ENCODE measurements at places on chromosomes 4 and X.

GRCh38 chr4:175540151-175540550, 271.9 kb downstream of the GPM6A start:
- no peak for DNase-seq

DNA sequence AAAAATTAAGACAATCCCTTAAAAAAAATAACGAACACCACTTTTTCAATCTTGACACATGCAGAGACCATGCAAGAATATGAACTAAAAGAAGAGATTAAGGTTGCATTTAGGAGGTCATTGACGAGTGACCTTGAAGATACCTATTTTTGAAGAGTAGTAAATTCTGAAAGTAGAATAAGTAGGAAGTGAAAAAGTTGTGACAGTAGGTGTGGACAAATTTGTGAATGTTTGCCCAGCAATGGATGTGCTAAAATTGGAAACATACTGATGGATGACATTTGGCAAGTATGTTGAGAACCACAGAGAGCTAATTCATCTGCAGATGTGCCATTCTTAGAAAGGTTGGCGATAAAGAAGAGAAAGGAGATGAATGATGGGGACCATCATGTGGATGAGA, 213.7 kb upstream of the VCX3A start:
- no peak for DNase-seq

GRCh38 chr4:120658772-120659171, 263.8 kb downstream of the PRDM5 start:
- no peak for DNase-seq

- DNase-seq = no peak
Observed at GRCh38 chrX:18677161-18677869, 5.4 kb upstream of the RS1 start.

DNA sequence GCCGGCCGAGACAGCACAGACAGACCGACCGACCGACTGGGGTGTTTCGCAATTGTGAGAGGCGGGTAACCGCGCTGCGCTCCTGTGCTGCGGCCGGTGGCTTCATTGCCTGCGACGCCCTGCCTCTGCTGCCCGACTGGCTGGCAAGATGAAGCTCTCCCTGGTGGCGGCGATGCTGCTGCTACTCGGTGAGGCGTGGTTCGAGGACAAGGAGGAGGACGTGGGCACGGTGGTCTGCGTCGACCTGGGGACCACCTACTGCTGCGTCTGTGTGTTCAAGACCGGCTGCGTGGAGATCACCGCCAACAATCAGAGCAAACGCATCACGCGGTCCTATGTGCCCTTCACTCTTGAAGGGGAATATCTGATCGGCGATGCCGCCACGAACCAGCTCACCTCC, 565.7 kb upstream of the SMIM31 start:
- DNase-seq = no peak

GRCh38 chrX:107646735-107647134, 18.4 kb downstream of the PRPS1 start:
- DNase-seq = no peak

DNA sequence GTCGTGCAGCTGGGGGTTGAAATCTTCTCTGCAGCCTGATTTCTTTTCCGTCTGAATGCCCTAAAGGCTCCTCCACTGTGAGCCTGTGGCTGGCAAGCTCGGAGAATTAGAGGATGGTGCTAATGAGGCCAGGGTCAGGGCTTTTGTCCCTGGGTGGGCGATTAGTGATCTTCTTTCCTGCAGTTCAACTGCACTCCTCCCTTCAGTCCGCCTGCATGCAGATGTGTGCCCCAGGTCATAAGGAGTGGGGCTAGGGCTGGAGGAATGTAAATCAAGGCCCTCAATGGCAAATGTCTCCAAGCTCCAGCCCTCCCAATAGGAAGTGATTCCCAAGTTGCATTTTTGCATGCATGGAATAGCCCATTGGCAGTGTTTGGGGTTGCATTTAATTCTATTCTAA, 405.0 kb downstream of the AFF2 start:
- no peak for DNase-seq

DNA sequence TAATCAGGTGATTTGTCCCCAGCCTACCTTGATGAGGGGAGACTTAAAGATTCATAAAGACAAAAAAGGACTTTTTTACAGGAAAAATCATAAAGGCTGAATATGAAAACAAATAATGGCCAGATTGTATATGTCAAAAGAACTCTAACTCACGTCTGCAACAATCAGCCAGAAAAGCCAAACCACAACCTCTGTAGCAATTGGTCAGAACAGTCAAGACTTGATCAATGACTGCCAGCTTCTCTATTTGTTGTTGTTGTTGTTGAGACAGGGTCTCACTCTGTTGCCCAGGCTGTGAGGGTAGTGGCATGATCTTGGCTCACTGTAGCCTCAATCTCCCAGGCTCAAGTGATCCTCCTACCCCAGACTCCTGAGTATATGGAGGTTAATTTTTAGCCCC, 35.9 kb upstream of the PPA2 start:
- no peak for DNase-seq

DNA sequence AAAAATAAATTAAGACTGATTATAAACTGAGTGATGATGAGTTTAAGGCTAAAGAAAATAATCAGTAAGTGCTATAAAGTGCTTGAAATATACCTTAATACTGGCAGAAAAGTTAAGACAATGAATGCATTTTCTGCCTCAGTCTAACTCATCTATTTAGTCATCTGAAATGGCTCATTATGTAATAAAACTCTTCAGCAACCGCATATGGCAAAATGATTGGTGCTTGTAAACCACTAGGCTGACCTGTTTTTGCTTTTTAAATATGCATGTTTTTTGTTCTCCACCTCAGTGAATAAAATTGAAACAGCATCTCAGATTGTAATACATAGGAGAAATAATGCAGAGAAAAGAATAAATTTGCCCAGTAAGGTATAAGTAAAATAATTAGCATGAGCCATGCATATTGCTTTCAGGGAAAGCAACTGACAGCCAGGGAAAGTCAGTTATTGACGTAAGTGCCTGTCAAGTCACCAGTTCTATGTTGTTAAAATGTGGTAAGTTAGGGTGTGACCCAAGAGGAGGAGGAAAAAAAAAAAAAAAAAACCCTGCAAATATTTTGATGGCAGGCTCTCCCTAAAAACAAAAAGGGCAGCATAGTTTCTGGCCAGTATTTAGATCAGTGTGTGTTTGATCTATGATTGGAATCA, 167.5 kb downstream of the PALLD start:
- DNase-seq = no peak

DNA sequence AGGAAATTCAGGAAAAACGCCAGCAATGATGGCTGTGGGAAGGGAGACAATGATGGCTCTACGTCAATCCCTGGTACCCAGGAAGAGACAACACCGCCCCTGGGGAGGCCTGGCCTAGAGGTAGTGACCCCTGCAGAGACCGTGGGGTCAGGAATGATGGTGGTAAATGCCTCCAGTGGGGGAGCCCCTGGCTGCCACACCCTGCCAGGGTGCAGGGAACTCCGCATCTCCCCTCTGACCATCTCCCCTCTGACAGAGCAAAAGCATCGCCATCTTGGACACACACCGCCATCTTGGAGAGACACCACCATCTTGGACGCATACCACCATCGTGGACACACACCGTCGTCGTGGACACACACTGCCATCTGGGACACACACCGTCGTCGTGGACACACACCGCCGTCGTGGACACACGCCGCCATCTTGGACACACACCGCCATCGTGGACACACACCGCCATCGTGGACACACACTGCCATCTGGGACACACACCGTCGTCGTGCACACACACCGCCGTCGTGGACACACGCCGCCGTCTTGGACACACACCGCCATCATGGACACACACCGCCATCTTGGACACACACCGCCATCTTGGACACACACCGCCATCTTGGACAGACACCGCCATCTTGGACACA, 9.9 kb downstream of the ASMTL start:
- DNase-seq = no peak

DNA sequence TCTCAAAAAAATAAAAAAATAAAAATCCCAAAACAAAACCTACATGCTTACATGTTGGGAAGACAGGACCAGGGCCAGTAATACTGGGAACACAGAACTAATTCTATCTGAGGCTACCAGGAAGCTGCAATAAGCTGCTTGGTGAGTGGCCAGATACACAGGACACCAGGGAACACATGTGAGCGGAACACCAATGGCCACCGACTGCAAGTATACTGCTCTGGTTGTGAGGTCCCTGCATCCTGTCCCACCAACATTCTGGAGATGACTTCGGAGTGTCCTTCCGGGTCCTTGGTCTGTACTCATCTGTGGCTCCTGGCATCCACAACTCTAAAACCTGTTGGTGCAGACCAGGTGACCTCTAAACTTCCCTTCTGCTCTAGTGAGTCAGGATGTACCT, 2.7 kb downstream of the TNIP2 start:
- DNase-seq = no peak

DNA sequence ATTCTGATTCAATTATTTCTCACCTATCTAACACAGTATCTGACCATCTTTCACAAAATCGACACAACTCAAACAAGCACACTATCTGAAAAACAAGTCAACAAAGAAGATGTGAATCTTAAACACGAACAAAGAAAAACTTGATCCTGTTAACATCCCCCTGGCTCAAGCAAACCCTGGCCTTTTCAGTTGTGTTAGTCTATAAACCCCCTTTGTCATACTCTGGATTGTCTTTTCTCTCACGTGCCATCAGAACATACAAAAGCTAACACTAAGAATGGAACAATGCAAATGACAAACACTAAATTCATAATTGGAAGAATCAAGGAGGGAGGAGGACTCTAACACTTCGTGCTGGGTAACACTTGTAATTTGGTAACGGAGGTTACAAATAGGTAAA, 168.7 kb downstream of the GASK1B start:
- DNase-seq = no peak

- no peak for DNase-seq
Observed at GRCh38 chrX:150697641-150698040, 4.4 kb downstream of the MTMR1 start.

DNA sequence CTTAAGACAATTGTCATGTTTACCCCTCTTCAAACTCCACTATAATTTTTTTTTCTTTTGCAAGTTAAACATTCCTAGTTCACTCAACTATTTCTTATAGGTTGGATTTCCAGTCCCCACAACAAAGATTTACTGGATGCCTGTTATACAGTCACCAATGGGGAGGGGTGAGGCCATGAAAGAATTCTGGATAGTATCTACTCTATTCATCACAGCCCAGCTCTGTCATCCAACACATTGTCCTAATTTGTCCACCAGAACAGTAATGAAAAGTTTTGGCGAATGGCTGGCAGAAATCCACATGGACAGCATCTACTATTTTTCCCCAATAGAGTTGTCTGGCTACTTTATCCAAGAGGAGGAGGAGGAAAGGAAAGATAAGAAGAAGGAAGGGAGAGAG, 192.7 kb upstream of the S100G start:
- DNase-seq = no peak

GRCh38 chr4:1090036-1090435, 23.3 kb downstream of the RNF212 start:
- no peak for DNase-seq

DNA sequence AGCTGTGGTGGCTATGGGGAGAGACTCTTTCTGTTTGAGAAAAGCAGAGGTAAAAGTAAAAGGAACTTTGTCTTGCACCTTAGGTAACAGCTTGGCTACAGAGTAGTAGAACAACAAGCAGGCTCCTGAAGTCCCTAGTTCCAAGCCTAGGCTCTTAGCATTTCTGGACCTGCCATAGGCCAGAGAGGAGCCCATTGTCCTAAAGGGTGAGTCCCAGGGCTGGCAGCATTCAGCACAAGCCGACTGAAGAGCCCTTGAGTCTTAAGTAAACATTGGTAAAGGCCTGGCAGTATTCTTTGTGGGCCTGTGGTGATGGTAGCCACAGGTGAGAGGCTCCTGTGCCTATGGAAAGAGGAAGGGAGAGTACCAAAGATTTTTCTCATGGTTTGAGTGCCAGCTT, 38.2 kb downstream of the CSN3 start:
- no peak for DNase-seq

GRCh38 chrX:84737471-84737871, 235.2 kb upstream of the HDX start:
- no peak for DNase-seq

DNA sequence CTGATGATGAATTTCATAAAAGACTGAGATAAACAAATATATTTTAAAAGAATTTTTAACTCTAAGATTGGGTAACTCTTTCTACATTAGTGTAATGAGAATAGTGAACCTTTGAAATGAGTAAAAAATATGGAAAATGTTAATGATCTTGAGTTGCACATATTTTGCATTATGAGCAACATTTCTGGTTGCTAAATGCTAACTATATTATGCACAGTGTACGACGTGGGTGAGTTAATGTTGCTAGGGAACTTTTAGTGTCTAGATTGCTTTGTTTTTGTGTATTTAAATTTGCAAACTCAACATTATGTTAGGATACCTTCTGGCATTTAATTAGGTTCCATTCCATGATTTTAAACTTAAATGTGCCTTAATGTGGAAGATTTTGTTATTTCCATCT, 612.9 kb upstream of the GALNT7 start:
- no peak for DNase-seq

DNA sequence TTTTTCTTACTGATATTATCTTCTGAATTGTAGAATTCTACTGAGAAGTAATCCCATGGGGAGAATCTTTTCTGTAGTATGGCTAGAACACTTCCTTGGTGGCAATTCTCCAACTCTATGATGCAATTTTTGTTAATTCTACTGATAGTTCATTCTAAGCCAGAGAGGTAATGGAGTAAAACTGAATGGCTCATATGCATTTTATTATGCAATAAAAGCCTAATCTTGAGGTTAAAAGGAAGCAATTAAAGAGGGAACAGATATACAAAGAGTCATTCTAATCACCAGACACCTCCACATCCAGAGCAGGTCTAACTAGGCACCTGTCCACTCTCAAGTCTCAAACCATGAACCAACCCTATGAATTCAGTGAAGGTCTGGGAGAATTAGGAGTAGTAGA, 9.7 kb downstream of the RAP2C start:
- DNase-seq = no peak

DNA sequence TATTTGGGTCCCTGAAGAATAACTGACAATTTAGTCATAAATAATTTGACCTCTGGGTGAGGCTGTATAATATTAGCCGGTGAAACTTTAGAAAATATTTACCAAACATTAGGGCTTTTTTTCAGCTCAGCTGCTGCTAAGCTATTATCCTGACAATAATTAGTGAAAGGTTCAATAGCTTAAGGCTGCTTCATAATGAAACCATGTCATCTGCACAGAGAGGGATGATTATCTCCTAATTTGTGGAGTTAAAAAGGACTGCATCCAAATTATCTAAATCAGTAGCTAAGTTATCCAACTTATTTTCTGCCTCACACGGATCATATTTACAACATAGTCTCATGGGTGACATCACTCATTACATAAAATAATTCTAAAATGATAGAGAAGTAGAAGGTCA, 1249.8 kb downstream of the RAPGEF2 start:
- DNase-seq = no peak

Data from upper lobe of left lung (tissue), 6 donors.